NCI-H526 (cell line): ENCODE measurements at places on chromosomes 12 and 14.

DNA sequence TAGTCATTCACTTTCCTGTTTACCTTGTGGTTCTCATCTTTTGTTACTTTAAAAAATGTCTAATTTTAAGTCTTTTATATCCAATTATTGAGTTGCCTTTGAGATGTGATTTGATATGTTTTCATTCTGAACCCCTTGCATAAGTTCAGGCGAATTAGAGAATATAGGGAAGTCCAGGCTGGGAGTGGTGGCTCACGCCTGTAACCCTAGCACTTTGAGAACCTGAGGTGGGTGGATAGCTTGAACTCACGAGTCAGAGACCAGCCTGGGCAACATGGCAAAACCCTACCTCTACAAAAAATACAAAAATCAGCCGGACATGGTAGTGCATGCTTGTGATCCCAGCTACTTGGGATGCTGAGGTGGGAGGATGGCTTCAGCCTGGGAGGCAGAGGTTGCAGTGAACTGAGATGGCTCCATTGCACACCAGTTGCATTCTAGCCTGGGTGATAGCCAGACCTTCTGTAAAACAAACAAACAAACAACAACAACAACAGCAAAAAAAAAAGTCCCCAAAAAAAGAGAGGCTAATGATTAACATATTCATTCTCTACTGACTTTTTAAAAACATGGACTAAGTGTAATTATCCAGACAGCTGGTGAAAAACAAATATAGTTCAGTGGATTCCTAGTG lies 451.1 kb upstream of the RGS6 start:
- no peak for DNase-seq

DNA sequence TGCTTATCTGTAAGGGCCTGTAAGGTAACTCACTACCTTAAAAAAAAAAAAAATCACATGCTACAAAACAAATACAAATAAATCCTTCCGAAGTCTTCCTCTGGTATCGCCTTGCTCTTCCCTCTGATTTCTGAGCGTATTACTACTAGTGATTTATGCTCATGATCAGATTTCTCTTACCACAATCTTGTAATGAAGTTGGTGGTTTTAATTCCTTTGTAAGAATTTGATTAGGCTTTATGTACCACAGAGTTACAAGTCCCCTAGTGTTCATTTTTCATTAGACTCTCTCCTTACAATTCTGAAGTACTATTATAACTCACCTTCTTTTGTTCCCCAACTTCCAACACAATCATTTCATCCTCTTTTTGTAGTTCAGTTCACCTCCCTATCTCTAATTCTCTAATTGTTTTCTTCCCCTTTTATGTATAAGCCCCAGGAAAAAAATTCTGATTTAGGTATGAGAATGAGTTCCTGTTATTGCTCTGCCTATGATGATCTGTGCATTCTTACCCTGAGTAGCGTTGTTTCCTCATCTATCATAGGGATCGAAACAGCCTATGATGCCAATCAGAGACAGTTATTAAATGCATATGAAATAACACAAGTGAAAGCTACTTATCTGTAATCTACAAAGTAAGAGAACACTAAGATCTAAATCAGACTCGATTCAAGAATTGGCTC lies 81.5 kb downstream of the EPS8 start:
- DNase-seq = no peak

DNA sequence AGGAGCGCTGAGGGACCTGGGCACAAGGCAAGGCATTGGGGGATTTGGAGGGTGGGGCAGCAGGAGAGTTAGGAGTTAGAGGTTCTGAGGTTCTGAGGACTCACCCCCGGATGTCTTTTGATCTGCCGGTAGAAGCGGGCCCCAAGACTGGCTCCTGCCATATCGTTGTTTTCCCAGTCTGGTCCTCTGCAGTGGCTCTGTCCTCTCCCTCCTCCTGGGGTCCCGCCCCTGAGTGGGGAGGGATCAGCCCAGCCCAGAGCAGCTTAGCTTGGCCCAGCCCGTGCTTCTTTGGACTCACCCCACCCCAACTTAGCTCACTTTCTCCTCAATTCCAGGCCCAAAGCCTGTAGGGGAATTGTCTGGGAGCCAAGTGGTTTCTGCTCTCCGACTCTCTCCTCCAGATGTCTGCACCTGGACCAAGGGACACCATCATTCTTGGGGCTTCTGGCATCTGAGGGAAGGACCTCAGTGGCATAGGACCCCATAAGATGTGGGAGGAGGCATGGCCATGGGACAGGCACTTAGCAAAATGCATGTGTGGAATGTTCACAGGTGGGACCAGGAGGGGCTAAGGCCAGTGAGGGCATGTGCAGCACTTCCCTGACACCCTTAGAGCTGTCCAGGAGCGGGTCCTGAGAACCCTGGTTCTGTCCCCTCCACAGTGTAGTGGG lies 7.5 kb downstream of the SHMT2 start:
- peak; percentile 71 for DNase-seq

GRCh38 chr14:104140463-104141331 lies 2.3 kb downstream of the KIF26A start:
- DNase-seq = no peak

DNA sequence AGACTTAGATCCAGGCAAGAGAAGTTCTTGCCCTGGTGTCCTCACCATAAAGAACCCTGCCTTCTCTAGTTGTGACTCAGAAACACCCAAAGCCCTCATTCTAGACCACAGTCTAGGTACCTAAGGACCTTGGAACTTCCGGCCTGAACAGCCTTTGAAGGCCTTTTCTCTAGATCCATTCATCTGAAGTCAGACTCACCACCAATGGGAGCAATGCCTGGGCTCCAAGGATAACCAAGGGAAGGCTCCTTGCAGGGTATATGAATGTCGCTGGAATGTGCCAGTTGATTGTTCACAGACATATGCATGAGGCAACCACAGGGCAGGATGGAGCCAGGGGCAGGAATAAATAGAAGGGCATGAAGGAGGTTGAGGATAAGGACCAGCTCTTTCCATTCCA lies 86.3 kb downstream of the PLCZ1 start:
- no peak for DNase-seq

DNA sequence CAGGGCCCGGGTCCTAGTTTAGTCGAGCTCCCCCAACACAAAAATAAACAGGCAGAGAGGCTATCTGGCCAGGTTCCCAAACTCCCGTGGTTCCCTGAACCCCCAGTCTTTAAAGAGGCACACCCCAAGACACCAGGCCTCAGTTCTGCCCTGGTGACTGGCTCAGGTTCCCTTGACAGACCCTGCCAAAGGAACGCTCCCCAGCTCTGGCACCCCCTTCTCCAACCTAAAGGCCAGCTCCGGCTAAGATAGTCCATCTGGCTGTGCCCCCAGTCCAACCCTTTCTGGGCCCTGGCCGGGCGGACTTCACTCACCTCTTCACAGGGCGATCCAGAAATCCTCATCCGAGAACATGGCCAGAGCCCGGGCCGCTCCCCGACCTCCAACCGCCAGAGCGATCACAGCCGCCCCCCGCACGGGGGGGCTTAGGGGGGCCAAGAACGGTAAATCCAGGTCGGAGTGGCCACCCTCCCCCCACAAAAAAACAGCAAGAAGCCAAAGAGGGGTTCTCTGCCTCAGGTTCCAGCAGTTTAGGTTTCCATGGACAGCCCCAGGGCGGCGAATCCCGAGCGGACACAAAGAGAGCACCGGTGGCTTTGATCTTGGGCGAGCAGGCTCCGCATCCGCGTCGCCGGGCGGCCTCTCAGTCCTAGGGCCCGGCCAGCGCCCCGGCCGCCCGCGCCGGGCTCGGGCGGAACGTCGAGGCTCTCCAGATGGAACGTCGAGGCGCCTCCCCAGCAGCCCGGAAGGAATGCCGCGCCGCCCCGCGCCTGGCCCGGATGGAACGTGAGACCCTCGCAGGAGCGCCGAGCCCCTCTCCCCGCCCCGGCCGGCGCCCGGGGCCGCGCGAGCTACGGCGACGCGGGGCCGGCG lies 1.1 kb downstream of the KMT2D start:
- peak; percentile 57 for DNase-seq

DNA sequence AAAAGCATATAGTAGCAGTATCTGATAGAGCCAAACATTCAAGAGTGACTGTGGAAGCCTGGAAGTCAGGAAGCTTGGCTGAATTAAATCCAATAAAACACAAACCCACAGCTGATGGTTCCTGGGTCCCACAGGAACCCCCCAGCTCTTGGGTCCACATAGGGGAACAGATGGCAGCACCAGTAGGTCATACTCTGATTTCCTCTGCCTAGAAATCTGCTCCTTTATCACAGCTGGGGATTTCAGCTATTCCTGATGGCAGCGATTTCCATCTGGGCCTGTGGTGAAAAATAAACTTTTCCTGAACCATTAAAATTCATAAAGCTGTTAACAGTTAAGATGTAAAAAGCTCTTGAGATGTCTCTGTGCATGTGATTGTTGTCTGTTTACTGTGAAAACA lies 202.0 kb upstream of the FRMD6 start:
- DNase-seq = no peak

DNA sequence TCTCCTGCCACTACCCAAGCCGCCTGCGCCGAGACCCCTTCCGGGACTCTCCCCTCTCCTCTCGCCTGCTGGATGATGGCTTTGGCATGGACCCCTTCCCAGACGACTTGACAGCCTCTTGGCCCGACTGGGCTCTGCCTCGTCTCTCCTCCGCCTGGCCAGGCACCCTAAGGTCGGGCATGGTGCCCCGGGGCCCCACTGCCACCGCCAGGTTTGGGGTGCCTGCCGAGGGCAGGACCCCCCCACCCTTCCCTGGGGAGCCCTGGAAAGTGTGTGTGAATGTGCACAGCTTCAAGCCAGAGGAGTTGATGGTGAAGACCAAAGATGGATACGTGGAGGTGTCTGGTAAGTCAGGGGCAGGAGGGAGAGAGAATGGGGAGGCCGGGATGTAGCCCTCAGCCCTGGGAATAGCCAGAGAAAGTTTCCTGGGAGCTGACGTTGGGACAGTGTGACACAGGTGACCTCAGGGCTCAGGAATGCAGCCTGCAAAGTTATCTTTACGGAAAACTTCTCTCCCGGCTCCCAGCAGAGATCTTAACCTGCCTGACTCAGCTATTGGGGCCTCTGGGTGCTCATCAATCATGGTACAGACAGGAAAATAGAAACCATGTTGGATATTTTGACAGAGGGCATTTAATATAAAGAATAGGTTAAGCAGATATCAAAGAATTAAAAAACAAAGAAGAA lies 747 bp downstream of the HSPB8 start:
- DNase-seq = no peak

GRCh38 chr14:24160850-24161804 lies at the start of gene IRF9:
Gene IRF9 (plus strand): TSS chr14:24161265. CDS start chr14:24162145, 880 bp downstream.
- peak; percentile 93 for DNase-seq

DNA sequence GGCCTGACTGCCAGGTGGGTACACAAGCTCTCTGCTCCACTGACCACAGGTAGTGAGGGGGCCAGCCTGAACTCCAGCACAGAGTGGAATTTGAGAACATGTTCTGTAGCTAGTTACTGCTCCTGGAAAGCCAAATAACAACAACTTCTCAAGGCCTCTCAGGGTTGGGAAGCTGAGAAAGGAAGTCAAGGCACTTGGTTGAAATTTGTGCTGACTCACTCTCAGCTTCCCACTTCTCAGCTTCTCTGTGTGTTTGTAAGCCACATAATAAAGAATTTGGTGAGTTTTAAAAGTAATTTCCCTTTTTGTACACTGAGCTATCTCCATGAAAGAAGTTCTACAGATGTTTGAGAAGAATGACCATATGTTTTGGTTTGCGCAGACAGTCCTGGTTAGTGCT lies 234.9 kb downstream of the KTN1 start:
- DNase-seq = no peak

GRCh38 chr14:105605464-105606304 lies 79.3 kb downstream of the TMEM121 start:
- no peak for DNase-seq

- DNase-seq = no peak
Observed at GRCh38 chr14:61927060-61927459, 164.8 kb downstream of the SNAPC1 start.

GRCh38 chr12:97713270-97713669 lies 250.7 kb downstream of the RMST start:
- no peak for DNase-seq

- DNase-seq = peak; percentile 9
Observed at GRCh38 chr14:77124345-77125280, 17.0 kb downstream of the ZDHHC22 start.

DNA sequence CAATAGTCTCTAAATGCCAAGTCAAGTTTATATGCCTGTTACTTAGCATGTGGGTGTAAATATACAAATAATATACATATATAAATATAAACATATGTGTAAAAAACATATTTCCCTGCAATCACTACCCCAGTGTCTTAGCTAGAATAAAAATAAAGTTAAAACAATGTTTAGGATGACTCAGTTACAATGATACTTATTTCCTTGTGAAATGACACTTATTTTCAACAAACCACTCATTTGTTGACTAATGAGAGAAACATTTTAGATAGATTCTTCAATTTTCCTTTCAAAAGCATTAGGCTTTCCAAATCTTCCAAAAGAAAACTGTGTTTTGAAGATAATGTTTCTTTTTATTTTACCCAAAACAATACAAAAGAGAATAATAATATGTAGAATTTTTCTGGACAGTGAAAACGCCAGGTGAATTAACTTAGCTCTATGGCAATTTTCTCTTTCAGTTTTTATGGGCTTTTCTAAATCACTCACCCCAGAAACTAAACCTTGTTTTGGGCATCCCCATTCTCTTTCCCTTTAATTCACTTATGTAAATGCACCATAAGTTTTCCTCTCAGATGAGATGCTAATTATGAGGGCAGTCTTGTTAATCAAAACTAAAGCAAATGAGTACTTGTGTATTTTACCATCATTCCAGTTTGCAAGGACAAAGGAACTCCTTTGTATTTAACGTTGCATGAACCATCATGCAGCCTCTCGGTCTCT lies 465.9 kb downstream of the BCAT1 start:
- peak; percentile 97 for DNase-seq

GRCh38 chr12:58920961-58921861 lies 907 bp upstream of the LRIG3 start:
- no peak for DNase-seq

GRCh38 chr12:91804533-91804932 lies 341.1 kb downstream of the BTG1 start:
- no peak for DNase-seq

DNA sequence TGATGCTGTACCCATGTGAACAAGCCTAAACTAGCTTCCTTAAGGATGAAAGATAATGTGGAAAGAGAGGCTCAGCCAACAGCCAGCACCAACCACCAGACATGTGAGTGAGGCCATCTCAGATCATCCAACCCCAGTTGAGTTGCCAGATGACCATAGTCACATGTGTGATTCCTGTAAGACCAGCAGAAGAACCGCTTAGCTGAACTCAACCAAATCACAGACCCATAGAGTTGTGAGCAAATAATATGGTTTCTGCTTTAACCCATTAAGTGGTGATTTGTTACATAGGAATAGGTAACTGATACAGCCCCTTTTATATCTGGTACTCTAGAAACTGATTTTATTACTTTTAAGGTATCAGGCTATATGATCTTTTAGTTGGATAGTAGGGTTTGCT lies 17.6 kb upstream of the ELK3 start:
- DNase-seq = no peak

- DNase-seq = no peak
Observed at GRCh38 chr14:91405241-91405721, 12.3 kb downstream of the CCDC88C start.
